Sciatic nerve (tissue), 2 donors: ENCODE measurements at places on chromosomes 6 and 20. TPM values are rescaled to one million over a fixed set of nuclear protein-coding genes. Genes with fewer than 3 reads are reported as not detected.

GPR6 gene
- total RNA-seq = not detected

NT5E gene
- 52.7 TPM for total RNA-seq

DACT2 gene
- total RNA-seq = 1.9 TPM

MOXD1 gene
- total RNA-seq = 14.2 TPM

RBPJL gene
- not detected for total RNA-seq

DEFB132 gene
- total RNA-seq = not detected

LY6G6C gene
- 0.71 TPM for total RNA-seq

MCHR2 gene
- total RNA-seq = not detected

TBX18 gene
- 46.1 TPM for total RNA-seq

NNAT gene
- total RNA-seq = 2.1 TPM

L3MBTL3 gene
- 24.2 TPM for total RNA-seq

NRSN1 gene
- not detected for total RNA-seq

- DNase-seq = no peak
These were observed 5.5 kb downstream of the CASP8AP2 start for GRCh38 chr6:89834884-89835792.

DNA sequence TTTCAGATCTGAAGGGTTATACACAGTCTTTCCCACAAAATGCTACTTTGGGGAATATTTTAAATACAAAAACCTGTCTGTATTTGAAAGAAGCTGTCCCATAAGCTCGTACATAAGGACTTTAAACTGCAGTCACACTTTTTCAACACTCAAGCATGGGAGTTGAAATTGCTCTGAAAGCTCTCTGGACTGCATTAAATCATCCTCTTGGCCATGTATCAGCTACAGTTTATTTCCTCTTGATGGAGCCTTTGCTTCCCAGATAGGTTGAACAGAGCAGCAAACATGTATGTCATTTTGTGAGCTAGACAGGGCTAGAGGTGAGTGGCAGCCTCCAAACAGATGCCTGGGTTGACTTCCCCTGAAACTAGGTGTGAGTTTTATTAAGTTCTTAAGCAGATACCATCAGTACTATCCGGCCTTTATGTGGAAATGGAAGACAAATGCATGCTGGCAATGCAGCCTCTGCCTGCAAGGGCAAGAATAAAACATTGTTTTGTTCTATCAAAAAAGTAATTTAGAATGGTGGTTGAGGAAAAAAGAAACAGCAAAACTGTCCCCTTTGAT, 105.9 kb upstream of the ENPP5 start:
- no peak for DNase-seq

- no peak for DNase-seq
These were observed 658 bp downstream of the CUL7 start for GRCh38 chr6:43052842-43053544.

- no peak for DNase-seq
These were observed 86.5 kb upstream of the MYL9 start for GRCh38 chr20:36454698-36455427.

DNA sequence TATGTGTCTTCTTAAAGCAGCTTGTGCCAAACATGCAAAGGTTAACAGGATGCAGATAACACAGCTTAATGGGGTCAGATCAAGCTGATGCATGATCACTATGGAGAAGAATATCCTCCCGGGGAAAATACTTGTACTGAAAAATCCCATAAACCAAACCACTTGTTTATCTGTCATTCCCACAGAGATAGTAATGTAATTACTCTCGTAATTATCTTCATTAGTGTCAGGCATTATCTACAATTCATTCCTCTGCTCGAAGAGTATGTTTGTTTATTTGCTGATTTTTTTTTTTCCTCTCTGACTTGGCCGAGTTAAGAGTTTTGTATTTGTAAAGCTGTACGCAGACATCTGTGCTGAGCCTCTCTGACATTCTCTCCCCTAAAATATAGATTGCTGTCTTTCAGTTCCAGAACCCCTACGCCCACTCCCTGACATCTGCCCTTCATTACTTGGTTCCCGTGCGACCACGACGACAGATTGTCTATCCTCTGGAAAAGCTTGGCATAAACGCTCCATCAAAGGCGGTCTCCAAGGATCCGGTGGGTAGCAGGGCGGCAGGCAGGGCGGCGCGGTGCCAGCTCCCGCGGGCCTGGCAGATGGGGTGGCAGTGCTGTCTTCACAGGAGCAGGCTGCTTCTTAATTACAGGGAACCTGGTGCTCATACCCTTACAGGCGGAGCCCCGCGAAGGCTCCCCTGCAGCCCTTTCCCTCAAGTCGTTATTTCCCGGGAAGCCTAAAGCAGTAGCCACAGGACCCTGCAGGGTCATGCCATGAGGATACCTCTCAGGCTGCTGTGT, 147.2 kb downstream of the CFAP61 start:
- DNase-seq = no peak

DNA sequence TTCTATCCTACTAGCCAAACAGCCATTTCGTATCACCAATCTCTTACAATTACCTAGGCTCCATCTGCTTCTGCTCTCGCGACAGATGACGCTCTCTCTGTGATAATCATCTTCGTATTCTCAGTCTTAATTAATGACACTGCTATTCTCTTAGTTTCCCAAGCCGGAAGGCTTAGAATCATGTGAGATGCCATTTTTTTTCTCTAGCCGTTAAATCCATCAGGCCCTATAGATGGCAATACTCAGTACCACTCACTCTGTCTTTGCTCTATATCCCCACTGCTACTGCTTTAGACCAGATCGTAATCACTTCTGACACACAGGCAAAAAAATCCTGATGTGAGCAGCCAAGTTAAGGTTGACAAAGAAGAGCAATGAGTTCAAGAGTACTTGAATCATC, 2.1 kb upstream of the THEMIS start:
- DNase-seq = no peak

GRCh38 chr6:169714595-169714994, 9.7 kb downstream of the PHF10 start:
- no peak for DNase-seq

GRCh38 chr6:34934516-34934915, 45.5 kb downstream of the ANKS1A start:
- DNase-seq = peak; percentile 87

- no peak for DNase-seq
These were observed 37.2 kb upstream of the RNF24 start for GRCh38 chr20:4052554-4052953.

DNA sequence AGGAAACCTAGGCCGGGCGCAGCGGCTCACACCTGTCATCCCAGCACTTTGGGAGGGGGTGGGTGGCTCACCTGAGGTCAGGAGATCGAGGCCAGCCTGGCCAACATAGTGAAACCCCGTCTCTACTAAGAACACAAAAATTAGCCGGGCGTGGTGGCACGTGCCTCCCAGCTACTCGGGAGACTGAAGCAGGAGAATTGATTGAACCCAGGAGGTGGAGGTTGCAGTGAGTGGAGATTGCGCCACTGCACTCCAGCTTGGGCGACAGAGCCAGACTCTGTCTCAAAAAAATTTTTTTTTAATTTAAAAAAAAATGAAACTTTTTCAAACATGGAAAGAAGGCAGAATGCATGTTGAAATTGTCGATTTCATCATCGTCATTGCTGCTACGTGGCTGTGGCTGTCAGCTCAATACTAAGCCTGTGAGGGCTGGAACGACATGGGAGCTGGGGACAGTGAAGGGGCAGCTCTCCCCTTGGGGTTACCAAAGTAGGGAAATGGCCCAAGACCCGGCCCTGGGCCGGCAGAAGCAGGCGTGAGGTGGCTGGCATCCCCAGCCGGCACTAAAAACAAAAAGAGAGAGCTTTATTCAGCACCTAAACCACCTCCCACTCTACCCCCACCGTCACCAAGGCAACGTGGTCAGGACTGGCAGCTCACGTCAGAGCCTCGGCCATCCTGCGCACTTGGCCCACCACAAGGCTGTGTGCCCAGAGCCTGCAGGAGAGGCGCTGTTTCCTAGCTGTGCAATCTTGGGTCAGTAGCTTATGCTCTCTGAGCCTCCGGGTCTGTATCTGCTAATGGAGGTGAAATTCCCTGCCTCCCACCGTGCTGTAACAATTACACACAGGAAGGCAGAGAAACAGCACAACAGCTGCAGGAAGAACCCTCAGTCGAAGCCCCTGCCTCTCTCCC, 30.8 kb downstream of the AGPAT4 start:
- no peak for DNase-seq

- DNase-seq = no peak
These were observed 14.0 kb downstream of the IGF2R start for GRCh38 chr6:159982731-159983506.

- no peak for DNase-seq
These were observed 16.4 kb downstream of the TAAR2 start for GRCh38 chr6:132607544-132608233.

DNA sequence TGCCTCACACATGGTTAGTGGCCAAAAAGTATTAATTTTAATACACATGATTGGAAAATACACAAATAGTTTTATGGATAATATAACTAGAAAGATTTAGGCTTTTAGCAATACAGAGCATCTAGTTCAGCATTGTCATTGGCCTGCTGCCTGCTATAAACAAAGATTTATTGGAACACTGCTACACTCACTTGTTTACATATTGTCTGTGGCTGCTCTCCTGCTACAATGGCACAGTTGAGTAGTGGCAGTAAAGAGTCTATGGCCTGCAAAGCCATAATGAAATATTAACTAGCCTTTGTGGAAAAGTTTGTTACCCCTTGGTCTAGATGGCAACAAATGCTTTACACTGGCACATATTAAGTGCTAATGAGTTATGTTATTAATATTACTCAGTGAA, 37.8 kb downstream of the ZNF451 start:
- DNase-seq = no peak

DNA sequence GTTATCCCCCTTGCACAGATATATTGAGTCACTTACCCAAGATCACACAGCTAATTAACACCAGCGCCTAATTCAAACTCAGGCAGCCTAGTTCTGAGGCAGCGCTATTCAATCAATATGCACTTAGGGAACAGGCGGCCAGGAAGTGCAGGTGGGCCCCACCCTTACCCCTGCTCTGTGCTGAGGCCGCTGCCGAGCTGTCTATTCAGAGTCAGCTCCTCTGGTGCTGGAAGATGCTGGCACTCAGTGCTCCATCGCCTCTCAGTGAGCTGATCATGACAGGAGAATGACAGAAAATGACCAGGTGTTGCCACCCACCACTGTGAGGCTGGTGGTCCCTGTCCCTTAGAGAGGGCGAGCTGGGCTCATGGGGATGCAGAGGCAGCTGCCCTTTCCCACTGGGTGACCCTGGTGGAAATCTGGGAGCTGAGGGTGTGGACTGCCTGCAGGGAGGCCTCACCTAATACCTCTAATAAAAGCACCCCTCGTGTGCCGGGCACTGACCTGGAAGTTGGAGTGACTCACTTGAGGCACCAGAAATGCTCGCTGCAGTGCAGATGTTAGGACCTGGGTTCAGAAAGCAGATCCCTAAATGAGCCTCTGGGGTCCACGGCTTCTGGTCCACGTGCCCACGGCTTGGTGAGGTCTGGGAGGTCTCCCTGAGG, 42.5 kb upstream of the CD93 start:
- peak; percentile 47 for DNase-seq

DNA sequence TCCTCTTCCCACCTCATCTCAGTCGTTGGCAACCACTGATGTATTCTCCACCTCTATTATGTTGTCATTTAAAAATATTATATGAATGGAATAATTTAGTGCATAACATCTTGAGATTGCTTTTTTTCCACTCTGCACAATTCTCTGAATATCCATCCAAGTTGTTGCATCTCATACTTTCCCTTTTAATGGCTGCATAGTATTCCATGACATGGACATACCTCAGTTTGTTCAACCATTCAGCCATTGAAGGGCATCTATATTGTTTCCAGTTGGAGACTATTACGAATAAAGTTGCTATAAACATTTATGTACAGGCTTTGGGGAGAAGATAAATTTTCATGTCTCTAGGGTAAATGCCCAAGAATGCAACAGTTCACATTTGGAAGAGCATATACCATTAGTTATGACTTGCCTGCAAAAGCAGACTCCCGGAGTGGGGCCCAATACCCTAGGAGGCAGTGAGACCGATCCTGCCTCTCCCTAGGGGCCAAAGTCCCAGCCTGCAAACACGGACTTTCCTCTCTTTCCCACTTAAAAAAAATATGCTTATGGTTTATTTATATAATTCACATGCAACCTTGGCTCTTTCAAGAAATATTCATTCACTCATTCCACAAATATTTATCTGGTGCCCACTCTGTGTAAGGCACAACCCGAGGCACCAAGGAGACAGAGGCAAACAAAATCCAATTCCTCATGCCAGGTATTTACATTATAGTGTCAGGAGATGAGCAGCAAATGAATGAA, 227.0 kb upstream of the PMEPA1 start:
- no peak for DNase-seq

GRCh38 chr6:143337201-143337949, 113.1 kb downstream of the ADAT2 start:
- no peak for DNase-seq

- no peak for DNase-seq
These were observed 121.1 kb downstream of the CDC5L start for GRCh38 chr6:44508646-44509045.

- no peak for DNase-seq
These were observed 20.2 kb upstream of the MICA start for GRCh38 chr6:31383149-31383548.

DNA sequence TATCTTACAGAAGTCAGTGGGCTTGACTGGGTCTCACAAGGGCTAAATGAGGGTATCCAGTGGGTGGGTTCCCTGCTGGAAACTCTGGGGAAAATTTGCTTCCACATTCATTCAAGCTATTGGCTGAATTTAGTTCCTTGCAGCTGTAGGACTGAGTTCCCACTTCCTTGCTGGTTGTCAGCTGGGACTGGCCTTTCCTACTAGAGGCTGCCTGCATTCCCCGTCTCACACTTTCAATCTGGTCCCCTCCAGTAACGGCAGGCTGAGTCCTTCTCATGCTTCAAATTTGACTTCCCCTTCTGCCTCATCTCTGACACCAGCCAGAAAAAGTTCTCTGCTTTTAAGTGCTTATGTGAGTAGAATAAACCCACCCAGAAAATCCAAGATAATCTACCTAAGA, 4.4 kb downstream of the CSNK2A1 start:
- DNase-seq = no peak

GRCh38 chr6:5455142-5455541, 193.8 kb downstream of the FARS2 start:
- DNase-seq = no peak

DNA sequence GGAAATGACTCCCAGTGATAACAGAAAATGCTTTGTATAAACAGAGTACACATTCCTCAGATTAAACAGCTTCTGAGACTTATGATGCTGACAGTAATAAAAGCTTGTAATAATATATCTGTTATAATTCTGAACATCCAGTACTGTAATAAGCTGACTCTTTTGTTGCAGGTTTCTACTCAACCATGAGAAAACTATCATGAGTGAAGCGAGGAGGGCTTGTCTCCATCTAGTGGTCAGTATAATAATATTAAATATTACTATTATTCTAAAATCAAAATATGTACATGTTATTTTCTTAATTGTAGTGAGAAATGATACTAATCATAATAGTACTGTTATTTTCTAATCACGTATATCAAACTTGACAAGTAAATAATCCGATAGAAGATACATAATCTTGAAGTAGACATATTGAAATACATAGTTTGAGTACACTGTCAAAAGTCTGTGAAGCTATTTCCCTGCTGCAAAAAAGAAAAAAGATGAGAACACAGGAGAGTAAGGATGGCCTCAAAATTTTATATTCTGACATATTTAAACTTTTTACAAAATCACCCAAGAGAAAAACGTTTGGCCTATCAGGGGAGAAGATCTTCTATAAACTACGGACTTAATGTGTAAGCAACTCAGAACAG, 183.1 kb downstream of the MOXD1 start:
- no peak for DNase-seq
